ENCODE measurements at places on chromosomes 16 and 17. TPM values are rescaled to one million over a fixed set of nuclear protein-coding genes. Genes with fewer than 3 reads are reported as not detected.
A peak's percentile ranks its signal among the peaks of the same experiment; 100 is the strongest.

Gene SLC47A1
- 3.2 TPM for polyA plus RNA-seq

Gene SLFN5
- polyA plus RNA-seq, result 6.4 TPM

Gene PSMB3
- 123 TPM for polyA plus RNA-seq

Gene VASN
- 5.3 TPM for polyA plus RNA-seq

Gene KRTAP9-2
- not detected for polyA plus RNA-seq

Gene ALDOC
- polyA plus RNA-seq, result 619 TPM

Gene PLXDC1
- polyA plus RNA-seq, result 38.6 TPM

Gene MIS12
- polyA plus RNA-seq, result 27.1 TPM

Gene CCL17
- not detected for polyA plus RNA-seq

Gene KRTAP2-3
- polyA plus RNA-seq, result not detected

Gene CCL1
- not detected for polyA plus RNA-seq

DNA sequence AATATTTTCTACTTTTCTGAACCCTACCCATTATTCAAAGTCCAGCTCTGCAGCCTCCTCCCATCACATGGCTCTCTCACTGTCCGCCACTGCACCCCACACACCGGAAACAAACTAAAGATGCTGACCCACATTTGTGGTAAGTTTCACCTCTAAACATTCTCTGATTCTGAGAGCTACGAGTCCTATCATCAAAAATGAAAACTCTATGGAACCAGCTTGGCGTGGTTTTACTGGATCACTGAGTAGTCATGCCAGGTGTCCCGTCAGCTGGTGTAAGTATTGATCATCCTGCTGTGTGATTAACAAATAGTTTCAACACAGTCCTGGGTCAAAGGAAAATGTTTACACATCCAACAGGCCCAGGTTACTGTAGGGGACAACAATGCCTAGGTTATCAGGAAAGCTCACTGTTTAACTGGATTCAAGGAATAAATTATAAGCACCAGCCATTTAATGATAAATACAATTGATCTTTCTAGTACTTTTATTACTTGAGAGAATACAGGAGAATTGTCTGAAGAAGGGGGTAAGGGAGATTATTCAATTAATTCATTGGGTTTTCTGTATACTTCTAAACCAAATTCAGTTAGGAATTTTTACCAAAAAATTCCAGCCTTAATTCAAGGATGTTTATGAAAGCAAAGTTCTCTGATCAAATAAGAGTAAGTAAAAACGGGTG, 33.9 kb downstream of the CYTH1 start:
- no peak for DNase-seq

GRCh38 chr16:65728652-65729051, 606.8 kb upstream of the CDH11 start:
- no peak for DNase-seq

GRCh38 chr17:40317345-40317873, 8.4 kb downstream of the RARA start:
- DNase-seq, result peak; percentile 53

DNA sequence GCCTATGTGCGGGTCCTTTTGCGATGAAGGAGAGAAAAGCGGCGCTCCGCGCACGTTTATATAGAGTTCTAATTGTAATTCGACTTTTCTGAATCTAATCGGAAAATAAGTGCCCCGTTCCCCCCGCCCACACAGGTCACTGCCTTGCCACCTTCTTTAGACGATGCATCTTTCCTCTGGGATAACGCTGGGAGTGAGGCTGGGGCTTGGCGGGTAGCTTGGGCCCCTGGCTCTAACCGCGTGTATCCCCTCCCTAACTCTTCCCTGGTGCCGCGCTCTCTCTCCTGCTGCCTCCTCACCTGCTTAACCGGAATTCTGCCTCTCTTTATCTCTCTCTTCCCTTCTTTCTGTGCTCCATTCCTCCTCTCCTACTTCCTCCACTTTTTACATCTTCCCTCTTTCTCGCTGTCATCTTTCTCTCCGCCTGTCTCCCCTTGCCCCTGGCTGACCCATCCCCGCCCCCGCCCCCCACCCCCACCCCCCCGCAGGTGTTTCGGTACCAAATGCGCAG, 2.6 kb downstream of the LHX1 start:
- DNase-seq, result no peak

DNA sequence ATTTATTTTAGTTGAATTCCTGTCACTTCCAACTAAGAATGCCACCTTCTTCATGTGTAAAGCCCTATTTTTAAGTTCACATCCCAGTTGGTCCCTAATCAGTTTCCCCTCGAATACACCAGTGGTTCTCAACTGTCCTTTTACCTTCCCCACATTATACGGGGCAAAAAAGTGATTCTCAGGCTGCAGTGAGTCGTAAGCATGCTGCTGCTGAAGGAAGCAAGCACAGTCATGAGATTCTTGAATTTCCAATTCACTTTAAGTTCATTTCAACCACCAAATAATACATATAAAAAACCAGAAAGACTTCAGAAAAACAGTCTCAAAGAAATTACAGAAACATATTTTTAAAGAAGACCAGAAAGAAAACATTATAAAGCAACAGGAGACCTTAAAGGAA, 47.9 kb downstream of the UBE2G1 start:
- DNase-seq, result no peak

GRCh38 chr17:2871205-2871604, 75.0 kb downstream of the RAP1GAP2 start:
- DNase-seq, result no peak

- no peak for DNase-seq
Measured at GRCh38 chr16:391885-392335, 5.1 kb upstream of the NME4 start.

- DNase-seq, result peak; percentile 58
Measured at GRCh38 chr17:57337390-57337789, 81.1 kb downstream of the MSI2 start.

DNA sequence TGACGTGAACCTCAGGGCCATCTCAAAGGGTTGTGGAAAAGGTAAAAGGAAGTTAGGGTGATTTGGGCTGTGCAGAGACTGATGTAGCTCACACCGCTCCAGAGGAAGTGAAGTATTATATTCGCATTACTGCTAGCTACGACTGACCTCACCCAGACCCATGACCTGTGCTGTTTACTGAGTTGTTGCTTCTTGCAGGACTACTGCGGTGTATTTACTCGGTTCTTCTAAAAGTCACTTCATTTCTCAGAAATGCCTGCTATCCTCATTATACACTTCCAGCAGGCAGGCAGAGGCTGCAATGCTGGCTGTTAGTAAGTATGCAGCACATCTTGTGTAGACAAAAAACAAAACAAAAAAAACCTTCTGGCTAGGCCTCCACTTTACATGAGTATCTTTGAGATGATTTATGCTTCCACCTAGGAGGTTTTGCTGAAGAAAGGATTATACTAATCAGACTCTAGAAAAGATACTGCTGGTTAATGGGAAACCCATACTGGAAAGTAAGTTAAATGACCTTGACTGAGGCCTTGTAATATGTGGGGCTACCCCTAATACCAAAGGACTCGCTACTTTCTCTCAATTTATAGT, 76.0 kb downstream of the CREBBP start:
- no peak for DNase-seq

DNA sequence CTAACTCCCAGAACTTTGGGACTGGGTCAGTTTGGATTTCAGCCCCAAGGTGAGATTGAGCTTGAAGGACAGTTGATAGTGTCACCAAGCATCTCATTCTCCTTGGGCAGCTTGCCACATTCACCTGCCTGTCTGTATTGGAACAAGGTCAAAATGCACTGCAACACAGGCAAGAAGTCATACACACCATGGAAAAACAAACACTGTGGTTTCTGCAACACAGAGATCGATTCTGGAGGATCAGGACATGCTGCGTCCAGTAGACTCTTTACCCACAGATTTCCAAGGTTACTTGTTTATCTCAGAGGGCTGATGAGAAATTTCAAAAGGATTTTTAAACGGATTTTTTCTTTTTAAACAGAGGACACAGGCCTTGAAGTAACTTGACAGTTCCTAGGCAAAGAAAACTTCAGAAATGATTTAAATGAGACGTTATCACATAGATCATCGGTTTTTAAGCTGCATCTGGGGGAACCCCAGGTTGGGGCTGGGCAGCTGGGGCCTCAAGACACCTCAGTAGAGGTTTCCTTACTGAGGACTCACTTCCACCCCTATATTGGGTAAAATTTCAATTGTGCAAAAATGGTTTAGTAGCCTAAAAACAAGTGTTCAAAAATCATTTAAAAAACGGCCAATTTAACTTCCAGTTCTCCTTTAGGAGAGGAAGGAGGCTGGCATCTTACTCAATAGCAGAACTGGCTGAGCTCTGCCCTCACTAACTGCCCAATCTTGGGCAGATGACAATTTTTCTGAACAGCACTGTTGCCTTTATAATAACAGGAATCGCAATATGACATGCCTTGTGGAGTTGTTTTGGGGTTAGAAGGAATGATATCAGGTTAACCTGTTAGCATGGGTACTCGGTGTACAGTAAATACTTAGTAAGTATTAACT, 299.3 kb downstream of the XYLT1 start:
- no peak for DNase-seq

DNA sequence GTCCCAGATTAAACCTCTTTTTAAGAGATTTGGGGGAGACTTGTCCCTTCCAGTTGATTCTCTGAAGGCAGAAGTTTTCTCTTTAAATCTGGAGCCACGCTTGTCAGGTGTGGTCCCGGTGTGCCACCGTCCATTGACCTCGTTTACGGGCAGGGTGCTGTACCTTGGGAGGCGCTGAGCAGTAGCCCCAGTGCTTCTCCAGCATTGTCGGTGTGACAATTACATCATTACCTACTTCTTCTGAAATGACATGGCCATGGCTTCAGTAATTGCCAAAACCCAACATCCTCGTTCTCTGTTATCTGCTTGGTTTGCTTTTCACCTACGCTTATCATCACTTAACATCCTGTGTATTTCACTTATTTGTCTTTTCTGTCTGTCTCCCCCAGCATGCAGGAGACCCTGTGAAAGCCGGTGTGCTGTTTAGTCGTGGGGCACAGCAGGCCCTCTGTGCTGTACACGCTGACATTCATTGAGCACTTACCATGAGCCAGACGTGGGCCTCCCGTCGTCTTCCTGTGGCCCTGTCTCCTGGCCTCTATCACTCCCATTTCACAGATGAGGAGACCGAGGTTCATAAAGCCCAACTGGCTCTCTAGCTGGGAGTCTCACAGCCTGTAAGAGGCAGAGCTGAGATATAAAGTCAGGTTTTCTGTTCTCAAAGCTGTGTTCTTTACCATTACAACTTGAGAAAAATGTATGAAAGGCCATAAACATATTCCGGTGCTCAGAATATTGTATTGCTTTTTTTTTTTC, 143.9 kb downstream of the CMIP start:
- no peak for DNase-seq

DNA sequence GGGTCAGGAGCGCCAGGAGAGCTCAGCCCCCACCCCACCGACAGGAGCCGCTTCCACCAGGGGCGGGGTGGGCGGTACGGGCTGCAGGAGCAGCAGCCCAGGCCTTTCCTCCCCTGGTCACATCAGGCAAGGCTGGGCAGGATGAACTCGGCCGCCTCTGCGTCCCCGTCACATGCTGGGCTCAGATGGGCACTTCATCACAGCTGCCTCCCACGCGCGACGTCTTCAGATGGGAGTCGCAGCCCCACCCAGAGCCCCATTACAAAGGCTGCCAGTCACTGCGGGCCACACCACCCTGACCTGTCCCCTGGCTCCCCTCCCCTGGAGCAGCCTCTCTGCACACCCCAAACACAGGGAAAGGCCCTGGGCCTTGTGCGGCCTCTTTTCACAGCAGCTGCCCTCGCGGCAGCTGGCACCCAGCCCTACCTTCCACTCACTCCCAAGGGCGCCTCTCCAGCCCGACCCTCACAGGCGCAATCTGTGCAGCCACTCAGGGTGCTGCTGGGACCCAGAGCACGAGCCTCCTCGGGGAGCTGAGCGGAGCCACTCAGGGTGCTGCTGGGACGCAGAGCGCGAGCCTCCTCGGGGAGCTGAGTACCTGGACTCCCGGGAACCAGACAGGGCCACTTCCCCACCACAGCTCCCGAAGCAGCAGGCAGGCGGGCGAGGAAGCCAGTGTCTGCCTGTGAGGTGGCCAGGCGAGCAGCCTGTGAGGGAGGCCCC, 4.7 kb downstream of the ZNF598 start:
- no peak for DNase-seq
